ENCODE measurements at places on chromosomes 3 and 15. TPM values are rescaled to one million over a fixed set of nuclear protein-coding genes. Genes with fewer than 3 reads are reported as not detected.

CLRN1 gene
- not detected for total RNA-seq

SUSD5 gene
- 4.1 TPM for total RNA-seq

B3GALNT1 gene
- total RNA-seq = 24.2 TPM

C3orf20 gene
- total RNA-seq = not detected

ZIC1 gene
- not detected for total RNA-seq

GP5 gene
- under 0.01 TPM for total RNA-seq

GHRL gene
- 0.25 TPM for total RNA-seq

Data from uterine smooth muscle cell (primary cell).